Activated T-cell treated with anti-CD3 and anti-CD28 coated beads, Interleukin-2, amount 50 U/mL, for 72 hours (primary cell): ENCODE measurements at places on chromosomes 1 and 21. TPM values are rescaled to one million over a fixed set of nuclear protein-coding genes. Genes with fewer than 3 reads are reported as not detected.

The BMP8A gene
- 0.38 TPM for total RNA-seq

The PIGR gene
- 0.12 TPM for total RNA-seq

DNA sequence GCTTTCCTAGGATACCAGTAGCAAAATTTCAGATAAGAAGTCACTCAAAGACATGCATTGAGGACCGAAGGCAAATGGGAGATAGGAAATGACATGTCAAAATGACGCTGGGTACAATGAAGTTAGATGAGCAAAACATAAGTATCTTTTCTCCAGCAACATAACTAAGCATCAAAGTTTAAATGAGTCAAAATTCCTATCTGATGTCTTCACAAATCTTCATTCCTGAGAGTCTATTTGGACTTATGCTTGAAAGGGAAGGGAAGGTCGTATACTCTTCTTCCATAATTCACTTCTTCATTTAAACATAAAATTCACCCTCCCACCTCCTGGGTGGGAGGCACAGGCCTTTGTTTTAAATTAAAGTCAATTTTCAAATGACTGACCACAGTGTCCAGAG is 4.1 kb upstream of the TMEM81 start:
- DNase-seq: no peak

The DNMT3L gene
- not detected for total RNA-seq

The GPATCH3 gene
- 11.9 TPM for total RNA-seq

DNA sequence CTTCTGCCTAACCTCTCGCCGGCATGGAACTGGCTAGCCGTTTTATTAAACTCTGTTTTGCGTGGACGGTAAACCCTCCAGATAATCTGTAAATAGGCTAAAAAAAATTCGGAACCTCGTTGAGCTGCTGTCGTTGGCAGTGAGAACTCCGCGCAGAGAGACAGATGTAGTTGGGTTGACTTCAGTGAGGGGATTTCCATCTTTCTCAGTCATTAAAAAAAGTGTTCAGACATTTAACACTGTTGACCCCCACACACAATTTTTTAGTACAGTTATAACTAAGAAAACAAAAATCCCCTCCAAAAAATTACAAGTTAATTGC is 464 bp downstream of the PARK7 start:
- DNase-seq: no peak

DNA sequence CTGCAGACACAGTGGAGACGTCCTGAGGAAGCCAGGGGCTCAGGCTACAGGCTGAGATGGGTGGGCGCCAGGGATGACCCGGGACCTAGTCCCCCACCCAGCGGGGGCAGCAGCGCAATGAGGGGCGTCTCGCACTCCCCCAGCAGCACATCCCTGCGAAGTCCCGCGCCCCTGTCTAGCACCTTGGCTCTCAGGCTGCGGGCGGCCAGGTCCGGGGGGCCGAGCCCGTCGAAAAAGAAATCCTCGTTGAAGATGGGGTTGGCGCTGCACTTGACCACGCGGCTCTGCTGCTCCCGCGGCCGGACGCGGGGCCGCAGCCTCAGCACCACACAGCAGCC is 1.8 kb downstream of the C2CD4D start:
- DNase-seq: no peak

- DNase-seq: no peak
These were observed 7.5 kb downstream of the PFKFB2 start for GRCh38 chr1:207060596-207060995.

GRCh38 chr1:43766086-43766784 is 58.9 kb downstream of the ST3GAL3 start:
- DNase-seq: no peak

GRCh38 chr21:38984982-38985567 is 179.3 kb downstream of the ETS2 start:
- peak; percentile 34 for DNase-seq

GRCh38 chr1:226549937-226550671 is 1.5 kb downstream of the STUM start:
- peak; percentile 46 for DNase-seq

The IL24 gene
- 5.2 TPM for total RNA-seq

The GALE gene
- total RNA-seq: 30.7 TPM

- no peak for DNase-seq
These were observed 84.3 kb downstream of the SLC45A1 start for GRCh38 chr1:8402109-8402710.

GRCh38 chr1:63665824-63666223 is 72.6 kb downstream of the PGM1 start:
- no peak for DNase-seq

DNA sequence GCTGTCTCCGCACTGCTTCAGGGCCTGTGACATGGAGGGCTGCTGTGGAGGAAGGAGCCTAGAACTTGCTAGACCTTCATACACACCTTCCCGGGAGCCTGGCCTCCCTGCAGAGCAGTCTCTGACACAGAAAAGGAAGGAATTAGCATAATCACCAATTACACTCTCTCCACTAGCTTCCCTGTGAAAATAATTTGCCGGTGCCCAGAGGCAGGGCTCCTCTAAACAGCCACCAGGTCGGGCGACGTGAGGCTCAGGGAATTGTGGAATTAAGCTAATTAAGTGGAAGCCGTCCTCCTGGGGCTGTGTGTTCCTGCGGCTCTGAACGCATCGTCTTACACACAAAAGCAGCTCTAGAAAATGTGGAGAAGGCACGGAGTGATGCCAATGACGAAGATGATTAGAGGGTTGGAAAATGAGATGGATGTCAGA is 82.6 kb downstream of the NENF start:
- no peak for DNase-seq

The CYP4A22 gene
- not detected for total RNA-seq

The WNT3A gene
- total RNA-seq: not detected

DNA sequence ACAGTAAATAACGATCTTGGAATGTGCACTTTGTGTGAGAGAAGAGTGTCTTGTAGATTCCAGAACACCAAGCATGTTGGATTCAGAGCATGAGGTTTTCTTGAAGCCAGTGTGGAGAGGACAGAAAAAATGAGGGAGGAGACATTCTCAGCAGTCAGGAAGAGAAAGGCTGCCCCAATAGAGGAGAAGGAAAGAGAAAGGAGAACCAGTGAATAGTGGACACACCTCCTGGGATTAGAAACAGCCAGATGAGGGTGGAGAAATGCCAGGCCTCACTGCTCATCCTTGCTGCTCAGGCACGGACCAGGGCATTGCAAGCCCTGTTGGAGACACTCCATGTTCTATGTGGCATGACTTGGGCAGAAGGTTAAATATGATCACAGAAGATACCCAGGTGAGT is 69.0 kb upstream of the KAZN start:
- no peak for DNase-seq

- no peak for DNase-seq
These were observed 96.8 kb downstream of the GLIS1 start for GRCh38 chr1:53642215-53642555.

The C1orf53 gene
- not detected for total RNA-seq

DNA sequence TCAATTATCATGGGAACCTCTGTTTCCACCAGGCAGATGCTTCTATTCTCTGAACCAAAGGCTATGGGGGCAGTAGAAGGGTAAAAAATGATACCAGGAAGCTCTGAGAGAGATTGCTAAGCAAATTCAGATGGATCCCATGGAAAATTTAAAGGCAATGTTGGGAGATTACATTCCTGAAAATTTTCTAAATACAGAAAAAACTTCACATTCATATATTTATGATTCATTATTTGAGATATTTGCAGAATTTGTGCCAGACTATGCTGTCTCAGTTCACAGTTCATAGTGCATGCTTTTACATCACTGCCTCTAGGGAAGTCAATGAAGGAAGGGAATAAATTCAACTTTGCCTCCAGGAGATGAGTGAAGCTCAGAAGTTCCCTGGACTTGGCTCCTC is 57.5 kb downstream of the KCNT2 start:
- no peak for DNase-seq

- DNase-seq: no peak
These were observed 192.4 kb downstream of the LRRIQ3 start for GRCh38 chr1:74005533-74005932.

The SSBP3 gene
- total RNA-seq: 84.9 TPM

The OR2G6 gene
- total RNA-seq: not detected

GRCh38 chr1:36108314-36108713 is 16.7 kb downstream of the COL8A2 start:
- no peak for DNase-seq
